ENCODE measurements at places on chromosomes 7 and 10. TPM values are rescaled to one million over a fixed set of nuclear protein-coding genes. Genes with fewer than 3 reads are reported as not detected.
A peak's percentile ranks its signal among the peaks of the same experiment; 100 is the strongest.

DNA sequence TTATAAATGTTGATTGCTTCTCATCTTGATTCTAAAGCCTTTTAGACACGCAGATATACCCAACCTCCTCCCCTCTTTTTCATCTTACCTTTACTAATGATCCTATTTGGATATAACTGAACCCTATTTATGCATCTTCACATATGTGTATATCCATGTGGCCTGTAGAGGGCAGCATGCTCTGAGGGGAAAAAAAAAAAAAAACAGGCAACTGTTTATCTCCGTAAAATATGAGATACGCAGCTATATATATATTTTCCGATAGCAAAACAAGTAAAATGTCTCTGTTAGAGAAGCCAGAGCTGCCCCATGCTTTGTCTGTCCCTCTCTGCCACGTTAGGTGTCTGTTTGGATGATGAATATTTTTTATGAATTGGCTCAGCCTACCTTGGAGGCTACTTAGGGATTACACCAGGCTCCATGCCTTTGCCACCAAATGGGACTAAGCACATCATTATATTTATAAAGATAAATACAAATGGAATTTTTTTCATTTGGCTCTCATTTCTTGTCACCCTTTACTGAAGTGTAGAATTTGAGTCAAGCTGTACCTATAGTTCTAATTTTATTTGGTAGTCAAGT lies 174.8 kb upstream of the FZD1 start:
- peaks cover 2% of the 10 kb centered on the region for H3K4me1 ChIP-seq
- no peak overlapping the region for H3K27ac ChIP-seq
- no peak for DNase-seq
- H3K4me3 ChIP-seq = peak overlapping the region; percentile 18
- H3K36me3 ChIP-seq = no peaks in the 10 kb centered on the region

- DNase-seq = no peak
- H3K27me3 ChIP-seq = no peaks in the 10 kb centered on the region
- H3K4me3 ChIP-seq = no peak overlapping the region
- no peak overlapping the region for H3K27ac ChIP-seq
Observed at GRCh38 chr10:3330663-3331062, 158.1 kb upstream of the PITRM1 start.

- no peak overlapping the region for H3K27ac ChIP-seq
- H3K4me1 ChIP-seq = no peaks in the 10 kb centered on the region
- no peak overlapping the region for H3K4me3 ChIP-seq
- H3K27me3 ChIP-seq = no peaks in the 10 kb centered on the region
- DNase-seq = no peak
Observed at GRCh38 chr10:93211991-93212390, 138.3 kb downstream of the CYP26A1 start.

- H3K36me3 ChIP-seq = no peaks in the 10 kb centered on the region
- DNase-seq = no peak
- no peak overlapping the region for H3K4me3 ChIP-seq
- peaks cover 10% of the 10 kb centered on the region for H3K4me1 ChIP-seq
Observed at GRCh38 chr10:10591715-10592341, 425.8 kb upstream of the CELF2 start.

DNA sequence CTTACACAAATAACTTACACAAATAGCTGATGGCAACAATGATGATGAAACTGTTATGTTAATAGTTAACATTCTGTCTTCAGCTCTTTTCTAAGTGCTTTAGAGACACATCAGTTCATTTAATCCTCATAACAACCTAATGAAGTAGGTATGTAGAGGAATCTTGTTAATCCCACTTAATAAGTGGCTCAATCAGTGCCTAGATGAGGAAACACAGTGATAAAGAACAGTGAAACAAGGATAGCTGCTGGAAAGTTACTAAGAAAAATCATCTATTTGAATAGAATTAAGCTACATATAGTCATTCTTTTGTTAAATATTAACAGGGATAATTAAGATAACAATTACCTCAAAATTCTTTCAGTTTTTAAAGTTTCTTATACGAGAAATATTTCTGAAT lies 487.6 kb downstream of the ARL4A start:
- H3K36me3 ChIP-seq = no peaks in the 10 kb centered on the region
- H3K4me1 ChIP-seq = no peaks in the 10 kb centered on the region
- H3K4me3 ChIP-seq = no peak overlapping the region
- H3K27me3 ChIP-seq = no peaks in the 10 kb centered on the region
- DNase-seq = no peak

TWNK gene
- total RNA-seq = 11.5 TPM

CUBN gene
- total RNA-seq = 6.8 TPM

DNA sequence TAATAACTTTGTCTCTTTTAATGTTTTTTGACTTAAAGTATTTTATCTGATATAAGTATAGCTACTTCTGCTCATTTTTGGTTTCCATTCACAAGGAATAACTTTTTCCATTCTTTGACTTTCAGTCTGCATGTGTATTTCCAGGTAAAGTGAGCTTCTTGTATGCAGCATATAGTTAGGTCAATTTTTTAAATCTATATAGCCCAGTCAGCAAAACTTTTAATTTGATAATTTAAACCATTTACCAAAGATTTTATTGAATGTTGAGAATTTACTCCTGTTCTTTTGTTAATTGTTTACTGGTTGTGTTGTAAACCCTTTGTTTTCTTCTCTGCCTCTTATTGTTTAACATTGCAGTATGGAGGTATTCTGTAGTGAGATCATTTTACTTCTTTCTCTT lies 696.9 kb upstream of the LRRTM3 start:
- DNase-seq = no peak
- no peaks in the 10 kb centered on the region for H3K27me3 ChIP-seq

GRCh38 chr7:69833964-69834363 lies 235.7 kb downstream of the AUTS2 start:
- DNase-seq = no peak
- H3K27ac ChIP-seq = no peak overlapping the region
- H3K36me3 ChIP-seq = no peaks in the 10 kb centered on the region
- H3K4me1 ChIP-seq = no peaks in the 10 kb centered on the region
- H3K4me3 ChIP-seq = no peak overlapping the region

DNA sequence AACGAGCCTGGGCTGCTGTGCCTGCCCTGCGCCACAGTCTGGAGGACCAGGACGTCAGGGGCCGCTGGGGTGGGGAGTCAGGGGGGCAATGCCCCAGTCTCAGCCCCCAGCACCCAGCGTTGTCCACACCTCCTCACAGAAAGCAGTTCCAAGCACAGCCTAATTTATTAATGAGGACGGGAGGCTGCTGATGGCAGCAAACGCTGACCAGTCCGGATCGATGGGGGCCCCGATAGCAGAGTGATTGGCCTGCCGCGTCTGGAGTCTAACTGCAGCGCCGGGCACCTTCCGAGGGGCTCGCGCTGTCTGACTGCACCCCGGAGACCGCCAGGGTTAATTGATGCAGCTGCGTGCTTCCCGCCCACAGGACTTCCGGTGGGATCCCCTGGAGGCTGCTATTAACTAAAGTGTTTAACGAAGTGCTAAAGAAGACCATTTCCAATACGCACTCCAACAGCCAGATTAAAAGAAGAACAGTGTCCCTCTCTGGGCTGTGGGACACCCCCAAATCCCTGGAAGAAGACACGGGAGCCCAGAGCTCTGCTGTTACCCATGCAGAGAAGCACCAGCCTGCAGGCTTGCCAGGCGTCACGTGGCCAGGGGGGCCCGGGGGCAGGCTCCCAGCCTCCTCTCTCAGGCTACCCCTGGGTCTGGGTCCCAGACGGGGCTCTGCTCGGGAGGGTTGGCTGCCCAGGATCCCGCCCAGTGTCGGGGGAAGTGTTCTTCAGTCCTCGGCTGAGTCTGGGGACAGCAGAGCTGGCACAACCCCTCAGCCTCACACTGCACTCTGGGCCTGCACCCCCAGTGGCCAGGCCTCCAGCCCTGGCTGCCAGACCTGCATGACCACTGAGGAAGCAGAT lies 63.8 kb downstream of the MICALL2 start:
- no peaks in the 10 kb centered on the region for H3K4me1 ChIP-seq
- no peak overlapping the region for H3K27ac ChIP-seq
- no peak for DNase-seq
- no peak overlapping the region for H3K4me3 ChIP-seq
- H3K36me3 ChIP-seq = no peaks in the 10 kb centered on the region
- H3K27me3 ChIP-seq = no peaks in the 10 kb centered on the region

GRCh38 chr7:127514499-127514898 lies 70.9 kb downstream of the GCC1 start:
- H3K27ac ChIP-seq = no peak overlapping the region
- H3K4me1 ChIP-seq = no peaks in the 10 kb centered on the region
- no peak overlapping the region for H3K4me3 ChIP-seq
- no peaks in the 10 kb centered on the region for H3K36me3 ChIP-seq
- no peaks in the 10 kb centered on the region for H3K27me3 ChIP-seq

SPDYE5 gene
- not detected for total RNA-seq

KAZALD1 gene
- 5.7 TPM for total RNA-seq

GRCh38 chr10:23608926-23609325 lies 170.1 kb downstream of the OTUD1 start:
- no peaks in the 10 kb centered on the region for H3K36me3 ChIP-seq
- DNase-seq = no peak
- no peak overlapping the region for H3K4me3 ChIP-seq
- no peak overlapping the region for H3K27ac ChIP-seq
- no peaks in the 10 kb centered on the region for H3K4me1 ChIP-seq
- no peaks in the 10 kb centered on the region for H3K27me3 ChIP-seq

DNA sequence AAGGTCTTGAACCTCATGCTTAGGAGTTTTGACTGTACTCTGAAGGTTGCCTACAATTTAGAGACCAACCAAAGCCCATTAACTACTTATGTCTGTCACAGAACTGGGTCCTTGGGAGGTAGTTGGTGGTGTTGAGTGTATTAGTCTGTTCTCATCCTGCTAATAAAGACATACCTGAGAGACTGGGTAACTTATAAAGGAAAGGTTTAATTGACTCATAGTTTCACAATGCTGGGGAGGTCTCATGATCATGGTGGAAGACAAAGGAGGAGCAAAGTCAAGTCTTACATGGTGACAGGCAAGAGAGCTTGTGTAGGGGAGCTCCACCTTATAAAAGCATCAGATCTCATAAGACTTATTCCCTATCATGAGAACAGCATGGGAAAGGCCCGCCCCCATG lies 319.6 kb upstream of the ZMIZ1 start:
- no peaks in the 10 kb centered on the region for H3K36me3 ChIP-seq
- H3K27me3 ChIP-seq = no peaks in the 10 kb centered on the region
- H3K4me3 ChIP-seq = no peak overlapping the region
- H3K4me1 ChIP-seq = no peaks in the 10 kb centered on the region

ZNF117 gene
- total RNA-seq = 6.4 TPM

All from ascending aorta (tissue), 2 donors.